Iris pigment epithelial cell (primary cell): ENCODE measurements at places on chromosomes 1 and 21.

DNA sequence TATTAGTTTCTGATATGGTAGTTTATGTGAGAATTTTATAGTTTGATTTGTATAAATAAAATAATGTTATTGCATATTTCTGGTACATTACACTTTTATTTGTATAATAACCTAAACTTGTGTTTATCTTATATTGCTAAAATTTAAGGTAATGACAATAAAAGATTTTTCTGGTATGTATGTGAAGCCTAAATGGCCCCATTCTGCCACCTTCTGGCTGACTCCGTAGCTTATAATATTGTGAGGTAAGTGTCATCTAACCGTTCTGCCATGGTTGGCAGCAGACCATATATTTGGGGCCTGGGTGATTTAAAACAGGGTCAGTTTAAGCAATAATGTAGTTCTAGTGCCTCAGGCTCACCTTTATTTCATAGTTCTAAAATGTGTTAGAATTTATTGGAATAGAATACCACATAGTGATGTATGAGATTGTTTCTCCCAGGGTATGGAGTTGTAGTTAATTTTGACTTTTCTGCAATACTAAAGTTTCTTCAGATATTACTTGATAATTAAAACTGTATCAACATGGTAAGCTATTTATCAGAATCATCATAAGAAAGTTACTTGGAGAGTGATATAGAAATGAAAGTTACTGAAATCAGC lies 21.2 kb upstream of the PRKACB start:
- DNase-seq, result peak; percentile 67

- DNase-seq, result no peak
Observed at GRCh38 chr1:53310847-53311681, 16.8 kb downstream of the LRP8 start.

DNA sequence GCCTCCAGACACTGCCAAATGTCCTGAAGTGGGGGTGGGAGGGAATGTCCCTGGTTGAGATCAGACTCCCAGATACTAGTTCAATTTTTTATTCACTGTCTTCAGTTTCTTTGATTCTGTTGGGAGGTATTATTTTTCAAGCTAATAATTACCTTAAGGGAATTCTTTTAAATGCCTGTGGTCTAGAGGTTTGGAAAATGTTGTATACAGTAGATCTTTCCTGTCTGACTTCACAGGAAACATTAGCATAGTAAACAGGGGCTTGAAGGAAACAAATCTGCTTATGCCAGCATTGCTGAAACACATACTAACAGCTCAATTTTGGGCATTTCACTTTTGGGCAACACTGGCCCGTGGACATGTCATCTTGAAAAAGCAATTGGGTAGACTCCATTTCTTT lies 84.3 kb upstream of the HP1BP3 start:
- peak; percentile 56 for DNase-seq

- DNase-seq, result peak; percentile 74
Observed at GRCh38 chr1:94329986-94330385, 88.2 kb upstream of the ABCD3 start.

DNA sequence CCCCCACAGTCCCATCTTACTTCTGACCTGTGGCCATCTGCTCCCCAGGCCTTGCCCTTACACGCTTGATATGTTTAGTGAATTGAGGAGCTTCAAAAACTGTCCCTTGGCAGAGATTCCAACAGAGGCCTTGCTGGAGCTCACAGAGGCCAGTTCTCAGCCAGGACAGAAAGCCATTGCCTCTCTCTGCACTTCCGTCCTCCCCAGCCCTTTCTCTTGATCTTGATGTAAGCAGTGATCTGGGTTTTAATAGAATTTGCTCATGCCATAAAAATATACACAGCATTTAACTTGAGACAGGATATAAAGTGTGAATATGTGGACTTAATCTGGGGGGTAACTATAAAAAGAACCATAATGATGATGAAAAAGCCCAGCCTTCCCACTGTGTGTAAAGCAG lies 453.5 kb downstream of the KIF26B start:
- no peak for DNase-seq

GRCh38 chr1:228081578-228082213 lies 812 bp upstream of the ARF1 start:
- DNase-seq, result no peak

- DNase-seq, result no peak
Observed at GRCh38 chr21:26943921-26944320, 23.0 kb downstream of the ADAMTS5 start.

GRCh38 chr1:235908742-235909520 lies 42.2 kb upstream of the LYST start:
- peak; percentile 80 for DNase-seq

DNA sequence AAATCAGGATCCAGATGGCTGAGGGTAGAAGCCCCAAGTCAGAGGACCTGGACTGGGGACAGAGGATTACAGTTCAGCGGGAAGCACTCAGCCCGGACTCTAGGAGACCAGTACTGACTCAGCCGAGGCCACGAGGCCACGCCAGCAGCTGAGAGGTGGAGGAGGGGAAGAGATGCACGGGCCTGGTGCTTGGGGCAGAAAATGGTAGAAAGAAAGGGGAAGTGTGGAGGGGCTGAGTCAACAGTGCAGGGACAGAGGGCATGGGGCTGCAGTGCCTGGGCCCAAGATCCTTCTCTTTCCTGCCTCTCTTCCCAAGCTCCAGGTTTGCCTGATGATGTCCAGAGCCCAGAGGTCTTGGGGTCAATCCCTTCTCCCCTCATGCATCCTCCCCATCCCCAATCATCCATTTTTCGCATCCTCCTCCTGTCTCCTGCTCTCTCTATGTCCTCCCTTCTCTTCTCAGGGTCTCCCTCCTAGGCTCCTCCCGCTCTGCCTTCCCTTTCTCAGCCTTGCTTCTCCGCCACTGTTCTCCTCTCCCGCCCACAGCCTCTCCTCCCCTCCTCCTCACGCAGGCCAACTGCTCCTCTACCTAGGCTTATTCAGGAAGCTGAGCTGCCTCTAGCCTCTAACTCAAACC lies 7.7 kb downstream of the ARHGEF2 start:
- peak; percentile 85 for DNase-seq

DNA sequence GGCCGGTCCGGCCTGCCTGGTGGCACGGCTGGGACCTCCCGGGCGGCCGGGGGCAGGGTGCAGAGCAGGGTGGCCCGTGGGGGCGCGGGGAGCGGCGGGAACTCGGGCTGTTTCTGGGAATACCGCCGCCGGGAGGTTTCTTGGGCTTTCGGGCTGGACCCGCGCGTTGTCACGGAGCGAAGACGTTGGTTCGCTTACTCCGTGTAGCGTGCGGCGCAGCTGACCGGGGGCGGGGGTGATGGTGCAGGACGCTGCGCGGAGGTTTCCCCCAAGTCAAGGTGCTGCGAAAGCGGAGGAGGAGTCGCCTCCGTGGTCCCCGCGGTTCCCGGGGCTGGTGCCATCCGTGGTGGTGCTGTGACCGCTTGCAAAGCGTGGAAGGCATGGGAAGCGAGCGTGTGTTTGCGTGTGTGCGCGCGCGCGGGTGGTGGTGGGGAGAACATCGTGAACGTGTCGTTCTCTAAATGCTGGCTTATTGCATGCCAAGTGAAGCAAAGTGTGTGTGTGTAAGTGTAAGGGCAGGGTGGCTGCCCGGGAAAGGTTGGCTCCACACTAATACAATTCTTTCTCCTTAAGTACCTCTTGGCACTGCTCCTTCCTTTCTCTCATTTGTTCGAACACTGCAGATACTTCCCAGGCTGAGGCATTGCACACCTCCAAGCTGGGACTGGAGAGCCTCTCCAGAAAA lies 1.1 kb downstream of the RYR2 start:
- DNase-seq, result peak; percentile 5

DNA sequence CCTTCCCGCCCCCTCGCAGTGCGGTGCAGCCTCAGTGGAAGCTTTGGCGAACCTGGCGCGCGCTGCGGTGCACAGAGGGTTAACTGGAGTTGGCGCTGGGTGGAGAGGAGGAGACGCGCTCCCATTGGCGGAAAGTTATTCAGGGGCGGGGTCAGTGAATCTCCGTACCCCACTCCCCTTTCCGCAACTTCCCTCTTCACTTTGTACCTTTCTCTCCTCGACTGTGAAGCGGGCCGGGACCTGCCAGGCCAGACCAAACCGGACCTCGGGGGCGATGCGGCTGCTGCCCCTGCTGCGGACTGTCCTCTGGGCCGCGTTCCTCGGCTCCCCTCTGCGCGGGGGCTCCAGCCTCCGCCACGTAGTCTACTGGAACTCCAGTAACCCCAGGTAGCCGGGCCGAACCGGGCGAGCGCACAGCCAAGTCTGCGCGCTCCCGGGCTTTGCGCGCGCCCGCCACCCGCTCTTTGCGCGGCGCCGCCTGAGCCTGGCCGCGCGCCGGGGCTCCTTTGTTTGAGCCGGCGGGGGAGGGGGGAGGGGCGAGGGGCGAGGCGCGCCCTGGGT lies at the start of gene EFNA4:
TSS of gene EFNA4 (plus strand) at position 191 of the 561 bp plus-strand sequence. CDS start at position 275, 84 bp downstream.
- peak; percentile 87 for DNase-seq

DNA sequence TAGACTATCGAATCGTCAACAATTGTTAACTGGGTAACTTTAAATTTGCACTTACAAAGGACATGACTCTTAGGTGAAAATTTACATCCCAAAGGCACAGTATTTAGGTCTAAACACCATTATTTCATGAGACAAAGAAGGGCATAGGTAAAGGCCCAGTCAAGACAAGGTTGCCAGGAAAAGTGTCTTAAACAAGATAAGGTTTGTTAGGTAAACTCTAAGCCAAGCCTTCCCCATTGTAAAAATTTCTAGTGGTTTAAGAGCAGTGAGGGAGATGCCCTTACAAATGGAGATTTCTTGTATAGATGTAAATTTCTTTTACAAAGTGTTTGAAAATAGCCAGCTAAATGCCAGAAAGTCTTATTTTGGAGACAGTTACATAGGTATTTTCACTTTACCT lies 36.9 kb upstream of the FNBP1L start:
- no peak for DNase-seq

DNA sequence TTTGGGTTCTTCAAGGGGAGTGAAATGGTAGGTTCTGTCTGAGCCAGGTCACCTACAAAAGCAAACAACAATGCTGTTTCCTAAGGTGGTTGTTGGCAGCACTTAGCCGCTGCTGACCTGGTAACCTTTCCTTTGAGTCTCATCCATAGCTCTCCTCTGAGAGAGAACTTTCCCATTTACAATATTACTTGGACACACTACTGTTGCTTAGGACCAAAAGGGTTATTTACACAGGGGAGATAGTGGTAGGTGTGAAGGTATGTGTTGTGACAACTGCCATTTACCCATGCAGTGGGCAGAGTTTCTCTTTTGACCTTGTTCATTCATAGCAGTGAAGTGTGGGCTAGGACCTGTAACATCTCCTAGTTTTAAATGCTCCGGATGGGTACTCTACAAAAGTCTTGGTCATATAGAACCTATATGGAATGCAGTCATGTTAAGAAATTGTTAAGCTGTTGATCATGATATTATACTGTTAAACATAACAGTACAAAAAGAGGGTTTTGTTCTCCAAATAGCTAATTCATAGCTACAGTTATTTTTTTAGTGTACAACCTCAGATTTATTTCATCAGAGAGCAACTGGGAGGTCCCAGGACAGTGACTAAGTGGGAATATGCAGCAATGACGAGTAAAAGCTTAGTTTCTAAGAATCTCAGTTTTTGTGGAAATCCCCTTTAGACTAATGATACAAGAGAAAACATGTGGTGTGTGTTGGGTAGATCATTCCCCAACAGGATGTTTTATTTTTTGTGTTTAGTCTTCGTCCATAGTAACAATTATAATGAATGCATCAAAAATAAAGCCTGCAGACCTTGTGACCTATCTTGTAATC lies 219.7 kb downstream of the NFIA start:
- DNase-seq, result peak; percentile 94

DNA sequence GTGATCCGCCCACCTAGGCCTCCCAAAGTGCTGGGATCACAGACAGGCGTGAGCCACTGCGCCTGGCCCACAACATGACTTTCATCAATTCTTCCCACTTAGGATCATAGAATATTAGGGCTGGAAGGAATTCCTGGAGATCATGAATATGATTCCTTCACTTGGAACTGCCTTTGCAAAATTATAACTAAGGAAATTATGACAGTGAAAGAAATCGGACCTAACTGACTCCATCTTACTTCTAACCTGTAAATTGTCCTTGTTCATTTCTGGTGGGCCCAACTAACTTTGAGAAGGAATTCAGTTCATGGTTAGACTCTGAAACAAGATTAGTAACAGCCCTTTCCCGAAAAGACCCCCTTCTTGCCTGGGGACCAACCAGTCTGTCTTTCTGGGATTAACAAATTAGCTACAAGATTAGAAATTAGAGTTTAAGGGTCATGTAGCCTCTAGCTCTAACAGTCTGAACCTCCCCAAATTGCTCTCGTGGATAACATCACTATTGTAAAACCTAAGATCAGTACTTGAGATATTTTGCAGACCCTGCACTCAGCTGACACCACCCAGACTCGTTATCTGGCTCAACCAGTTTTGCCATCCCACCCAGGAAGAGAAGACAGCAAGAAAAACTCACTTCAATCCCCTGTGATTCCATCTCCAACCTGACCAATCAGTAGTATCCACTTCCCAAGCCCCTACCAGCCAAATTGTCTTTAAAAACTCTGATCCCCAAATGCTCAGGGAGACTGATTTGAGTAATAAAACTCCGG lies 14.7 kb downstream of the ZBTB8OS start:
- DNase-seq, result no peak

DNA sequence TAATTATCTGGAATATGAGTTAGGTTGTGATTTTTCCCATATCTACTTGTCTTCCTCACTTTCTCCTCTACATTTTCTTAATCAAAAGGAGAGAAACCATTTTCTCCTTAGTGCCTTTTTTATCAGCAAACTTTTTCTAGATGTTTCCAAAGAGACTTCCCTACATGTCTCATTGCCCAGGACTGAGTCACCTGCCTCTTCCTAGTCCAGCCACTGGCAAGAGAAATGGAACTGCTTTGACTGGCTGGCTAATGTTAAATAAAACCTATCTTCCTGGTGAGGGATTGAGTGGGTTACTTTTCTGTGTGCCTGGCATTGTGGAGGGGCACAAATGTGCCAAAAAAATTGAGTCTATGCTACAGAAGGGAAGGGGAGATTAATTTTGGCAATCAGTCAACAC lies 52.1 kb upstream of the CD5L start:
- DNase-seq, result peak; percentile 6

GRCh38 chr1:67850151-67850551 lies 16.9 kb upstream of the GNG12 start:
- DNase-seq, result peak; percentile 54
